ENCODE measurements at places on chromosomes 1 and 21.
A peak's percentile ranks its signal among the peaks of the same experiment; 100 is the strongest.

DNA sequence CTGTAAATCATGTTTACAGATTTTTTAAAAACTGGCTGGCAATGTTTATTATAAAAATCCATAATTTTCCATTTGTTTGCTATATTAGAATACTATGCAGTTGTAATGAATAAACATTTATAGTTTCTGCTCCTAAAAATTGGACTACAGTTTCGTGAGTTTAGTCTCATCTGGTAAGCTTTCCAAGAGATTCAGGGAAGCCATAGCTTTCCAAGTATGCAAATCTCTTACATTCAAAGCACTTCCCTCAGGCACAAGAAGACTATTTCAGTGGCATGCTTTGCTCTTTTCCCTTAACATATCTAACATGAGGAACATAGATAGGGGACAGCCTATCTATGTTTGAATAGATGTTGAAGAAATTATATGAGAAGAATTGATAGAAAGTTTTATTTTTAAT lies 77.2 kb downstream of the ADGRL2 start:
- DNase-seq = no peak

DNA sequence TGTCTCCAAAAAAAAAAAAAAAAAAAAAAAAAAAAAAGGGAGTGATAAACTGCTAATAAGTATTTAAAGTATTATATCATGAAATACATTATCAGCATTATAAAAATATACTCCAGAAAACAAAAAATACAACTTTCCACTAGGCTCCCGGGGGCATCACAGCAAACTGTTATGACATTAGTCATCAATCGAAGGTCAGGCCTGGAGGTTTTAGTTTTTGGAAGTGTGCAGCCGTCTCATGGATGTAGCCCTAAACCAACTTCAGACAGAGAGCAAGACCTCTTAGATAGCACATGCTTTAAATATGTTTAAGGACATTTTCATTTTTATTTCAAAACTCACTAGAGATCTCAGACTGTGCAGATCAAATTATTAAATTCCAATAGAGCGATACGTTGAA lies 106.3 kb downstream of the RERE start:
- DNase-seq = no peak

DNA sequence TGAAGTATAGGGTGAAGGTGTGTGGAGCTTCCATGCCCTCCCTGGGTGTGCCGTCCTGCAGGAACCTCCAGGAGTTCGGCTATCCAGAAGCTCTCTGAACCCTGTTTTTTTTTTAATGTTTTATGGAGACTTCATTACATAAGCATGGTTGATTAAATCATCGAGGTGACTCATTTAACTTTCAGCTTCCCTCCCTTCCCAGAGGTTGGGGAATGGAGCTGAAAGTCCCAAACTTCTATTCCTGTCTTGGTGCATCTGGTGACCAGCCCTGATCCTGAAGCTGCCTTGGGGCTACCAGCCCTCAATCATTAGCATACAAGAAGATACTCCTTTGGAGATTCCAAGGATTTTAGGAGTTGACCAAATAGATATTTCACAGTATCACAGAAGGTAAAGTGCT lies 9.5 kb downstream of the RRP15 start:
- DNase-seq = no peak

- no peak for DNase-seq
Measured at GRCh38 chr1:64624808-64625207, 120.1 kb upstream of the RAVER2 start.

DNA sequence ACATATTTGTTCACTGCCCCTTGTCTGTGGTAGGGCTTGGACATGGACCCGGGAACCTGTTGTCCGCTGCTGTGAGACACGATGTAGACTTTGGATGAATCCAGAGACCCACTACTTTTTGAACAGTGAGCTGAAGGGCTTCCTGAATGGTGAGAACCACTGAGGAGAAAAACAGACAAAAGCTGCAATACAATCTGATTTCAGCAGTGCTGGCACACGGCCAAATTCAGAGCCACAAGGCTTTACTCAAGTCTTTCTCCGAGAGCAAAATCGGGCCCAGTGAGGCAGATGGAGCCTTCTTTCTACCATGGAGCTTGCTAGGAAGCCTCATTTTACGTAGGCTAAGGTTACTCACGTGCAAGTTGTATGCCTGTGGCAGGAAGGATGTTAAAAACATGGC lies 197.6 kb downstream of the SIPA1L2 start:
- DNase-seq = no peak

GRCh38 chr1:210441028-210441427 lies 112.3 kb downstream of the HHAT start:
- DNase-seq = no peak

GRCh38 chr1:9019896-9020295 lies 6.3 kb downstream of the SLC2A7 start:
- no peak for DNase-seq

GRCh38 chr1:241825581-241825980 lies 22.4 kb upstream of the EXO1 start:
- DNase-seq = no peak

GRCh38 chr1:50701706-50702317 lies 258.3 kb downstream of the FAF1 start:
- no peak for DNase-seq

DNA sequence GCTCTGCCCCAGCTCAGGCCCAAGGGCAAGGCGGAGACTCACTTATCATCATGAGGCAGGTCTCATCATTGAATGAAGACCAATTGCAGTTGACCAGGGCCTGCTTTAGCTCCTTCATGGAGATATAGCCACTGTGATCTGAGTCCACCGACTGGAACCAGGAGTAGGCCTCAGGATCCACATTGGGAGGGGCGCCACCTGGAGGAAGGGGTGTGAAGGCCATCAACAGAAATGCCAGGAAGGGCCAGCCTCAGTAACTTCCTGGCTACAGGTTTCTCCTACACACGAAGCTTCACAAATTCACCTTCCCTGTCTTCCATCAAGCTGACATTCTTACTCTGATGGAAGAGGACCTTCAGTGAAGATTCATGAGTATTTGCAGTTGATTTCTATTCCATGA lies 11.6 kb downstream of the PEF1 start:
- peak; percentile 35 for DNase-seq

GRCh38 chr1:176854758-176855745 lies 309.5 kb downstream of the ASTN1 start:
- DNase-seq = no peak

- no peak for DNase-seq
Measured at GRCh38 chr1:21639594-21640041, 29.5 kb downstream of the RAP1GAP start.

DNA sequence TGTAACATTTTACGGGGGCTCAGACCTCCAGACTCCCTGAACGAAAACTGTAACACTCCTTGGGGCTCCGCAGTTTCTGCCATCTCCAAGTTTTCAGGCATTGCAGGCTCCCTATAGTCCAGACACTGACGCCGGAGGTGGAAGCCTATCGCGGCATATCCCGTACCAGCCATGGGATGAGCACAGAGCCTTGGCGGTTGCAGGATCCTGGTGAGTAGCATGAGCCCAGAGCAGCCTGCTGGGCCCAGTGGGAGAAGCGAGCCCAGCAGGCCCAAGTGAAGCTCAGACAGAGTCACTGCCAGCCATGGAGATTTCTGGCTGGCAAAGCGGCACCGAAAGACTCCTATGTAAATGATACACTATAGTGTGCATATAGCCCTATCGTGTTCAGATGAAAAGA lies 446.8 kb downstream of the COL11A1 start:
- DNase-seq = no peak

DNA sequence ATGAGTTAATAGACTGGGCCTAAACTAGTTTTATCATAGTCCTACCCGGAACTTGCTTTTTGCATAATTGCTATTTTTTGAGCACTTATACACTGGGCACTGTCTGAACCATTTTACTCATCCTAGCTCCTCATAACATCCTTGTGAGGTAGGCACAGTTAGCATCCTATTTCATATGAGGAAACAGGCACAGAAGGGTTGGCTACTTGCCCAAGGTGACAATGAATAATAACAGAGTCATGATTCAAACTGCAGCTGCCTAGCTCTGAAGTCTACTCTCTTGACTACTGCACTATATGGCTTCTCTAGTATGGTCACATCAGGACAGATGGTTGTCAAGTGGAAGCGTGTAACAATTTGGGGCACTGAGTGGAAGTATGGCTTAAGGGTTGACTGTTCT lies 18.2 kb upstream of the RC3H1 start:
- no peak for DNase-seq

GRCh38 chr1:200183637-200184036 lies 156.1 kb downstream of the NR5A2 start:
- DNase-seq = no peak

DNA sequence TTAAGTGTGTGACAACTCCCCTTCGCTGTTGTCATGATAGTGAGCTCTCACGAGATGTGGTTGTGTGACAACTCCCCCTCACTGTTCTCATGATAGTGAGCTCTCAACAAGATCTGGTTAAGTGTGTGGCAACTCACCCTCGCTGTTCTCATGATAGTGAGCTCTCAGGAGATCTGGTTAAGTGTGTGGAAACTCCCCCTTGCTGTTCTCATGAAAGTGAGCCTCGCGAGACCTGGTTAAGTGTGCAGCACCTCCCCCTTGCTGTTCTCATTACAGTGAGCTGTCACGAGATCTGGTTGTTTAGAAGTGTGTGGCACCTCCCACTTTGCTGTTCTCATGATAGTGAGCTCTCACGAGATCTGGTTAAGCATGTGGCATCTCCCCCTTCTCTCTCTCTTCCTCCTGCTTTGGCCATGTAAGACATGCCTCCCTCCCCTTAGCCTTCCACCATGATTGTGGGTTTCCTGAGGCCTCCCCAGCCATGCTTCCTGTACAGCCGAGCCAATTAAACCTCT lies 25.1 kb upstream of the LSS start:
- DNase-seq = peak; percentile 53

- DNase-seq = no peak
Measured at GRCh38 chr1:13917607-13918006, 217.6 kb downstream of the PRDM2 start.

- DNase-seq = no peak
Measured at GRCh38 chr1:201013031-201013485, 10.5 kb downstream of the KIF21B start.

- DNase-seq = no peak
Measured at GRCh38 chr1:96222701-96223100, 498.9 kb upstream of the PTBP2 start.

GRCh38 chr1:8427493-8427892 lies 109.6 kb downstream of the SLC45A1 start:
- peak; percentile 97 for DNase-seq

GRCh38 chr1:54800899-54801759 lies at the start of gene TTC22:
Gene TTC22, minus strand, starts transcription at chr1:54801323. Its CDS starts 160 bp downstream, at chr1:54801163.
- DNase-seq = peak; percentile 17

DNA sequence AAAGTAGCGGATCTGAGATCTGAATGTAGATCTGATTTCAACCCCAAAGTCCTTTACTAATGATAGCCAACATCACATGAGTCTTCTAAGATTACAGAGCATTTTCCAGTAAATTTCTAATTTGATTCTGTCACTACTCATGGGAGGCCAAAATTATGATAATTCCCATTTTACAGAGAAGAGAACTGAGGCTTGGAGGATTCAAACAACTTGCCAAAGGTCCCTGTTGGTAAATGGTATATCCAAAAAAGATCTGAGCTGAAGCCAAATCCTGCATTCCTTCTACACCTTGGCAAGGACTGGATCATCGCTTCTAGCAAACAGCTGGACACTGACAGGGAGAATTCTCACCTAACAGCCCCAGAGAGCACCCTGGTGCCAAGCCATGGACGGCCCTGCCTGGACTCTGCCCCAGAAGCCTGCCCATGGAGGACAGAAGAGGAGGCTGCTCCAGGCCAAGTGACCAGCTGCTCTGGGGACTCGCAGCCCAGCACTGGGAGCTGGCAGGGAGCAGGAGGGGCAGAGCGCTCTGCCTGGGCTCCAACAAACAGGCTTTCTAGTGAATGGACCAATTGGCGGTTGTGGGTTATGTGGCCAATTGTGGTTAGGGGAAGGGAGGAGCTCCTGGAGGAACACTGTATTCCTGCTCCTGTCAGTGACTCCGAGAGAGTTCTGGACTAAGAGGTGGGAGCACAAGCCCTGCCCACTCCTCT lies 6.4 kb upstream of the CSF1 start:
- DNase-seq = no peak

GRCh38 chr1:243348331-243348730 lies 92.5 kb downstream of the SDCCAG8 start:
- no peak for DNase-seq

DNA sequence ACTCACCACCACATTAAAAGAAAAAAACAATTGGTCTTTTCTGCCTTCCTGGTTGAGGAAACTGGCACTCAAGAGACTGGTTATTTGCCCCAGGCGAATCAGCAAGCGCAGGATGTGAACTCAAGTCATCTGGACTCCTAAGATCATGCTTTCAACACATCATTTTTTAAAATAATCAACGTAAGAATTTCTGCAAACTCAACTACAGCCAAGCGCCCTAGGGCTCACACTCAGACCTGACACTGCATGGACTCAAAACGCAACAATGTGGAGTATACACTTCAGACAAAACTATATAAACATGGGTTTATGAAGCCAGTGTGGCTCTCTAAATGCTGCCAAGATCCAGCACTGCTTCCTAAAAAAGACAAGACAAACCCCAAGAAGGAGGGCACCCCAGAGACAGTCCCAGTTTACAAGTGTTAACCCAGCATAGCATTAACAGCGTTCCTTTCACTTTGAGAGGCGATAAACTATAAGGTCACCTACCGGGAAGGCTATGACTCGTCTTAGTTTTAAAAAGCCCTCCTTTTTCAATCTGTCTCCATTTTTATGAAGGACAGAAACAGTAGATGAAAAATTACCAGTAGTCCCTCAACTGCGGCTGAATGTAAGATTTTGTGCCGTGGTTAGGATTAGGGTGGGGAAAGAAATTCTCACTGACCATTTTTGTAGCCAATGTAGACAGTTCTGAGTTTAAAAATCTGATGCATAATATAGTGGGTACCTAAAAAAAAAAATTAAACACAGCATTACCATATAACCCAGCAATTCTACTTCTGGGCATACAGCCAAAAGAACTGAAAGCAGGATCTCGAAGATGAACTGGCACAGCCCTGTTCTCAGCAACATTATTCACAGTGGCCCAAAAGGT lies 54.8 kb downstream of the SIPA1L2 start:
- no peak for DNase-seq

DNA sequence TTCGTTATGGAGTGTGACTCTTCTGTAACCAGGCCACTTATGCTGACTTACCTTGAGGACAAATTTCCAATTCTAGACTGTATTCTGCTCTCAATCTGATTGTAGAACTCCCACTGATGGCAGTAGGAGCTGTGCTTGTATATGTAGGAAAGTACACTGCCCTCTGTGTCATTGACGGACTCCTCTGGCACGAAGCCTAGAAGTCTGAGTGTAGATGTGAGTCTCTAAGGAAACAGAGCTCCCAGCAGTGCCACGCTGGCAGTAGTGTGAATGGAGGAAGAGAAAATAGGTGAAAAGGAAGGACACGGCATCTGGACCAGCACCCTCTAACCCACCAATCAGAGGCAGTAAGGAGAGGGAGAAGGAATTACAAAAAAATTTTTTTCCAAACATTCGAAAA lies 130.4 kb upstream of the ADGRL2 start:
- no peak for DNase-seq

- no peak for DNase-seq
Measured at GRCh38 chr1:54716299-54717047, 812 bp downstream of the TTC4 start.

GRCh38 chr21:31383770-31384169 lies 39.7 kb upstream of the TIAM1 start:
- DNase-seq = no peak
